ENCODE measurements at places on chromosomes 3 and 15. TPM values are rescaled to one million over a fixed set of nuclear protein-coding genes. Genes with fewer than 3 reads are reported as not detected.

GRCh38 chr15:44441095-44441501 lies 13.7 kb downstream of the CTDSPL2 start:
- DNase-seq = no peak
- peaks cover 39% of the 10 kb centered on the region for H3K4me1 ChIP-seq
- peaks cover 26% of the 10 kb centered on the region for H3K36me3 ChIP-seq
- H3K27me3 ChIP-seq = no peaks in the 10 kb centered on the region
- H3K4me3 ChIP-seq = no peak overlapping the region

- peaks cover 2% of the 10 kb centered on the region for H3K27me3 ChIP-seq
- H3K36me3 ChIP-seq = no peaks in the 10 kb centered on the region
- no peak for DNase-seq
These were observed 98.9 kb downstream of the LRRK1 start for GRCh38 chr15:101018016-101018415.

- no peaks in the 10 kb centered on the region for H3K36me3 ChIP-seq
- no peak overlapping the region for H3K27ac ChIP-seq
- no peak for DNase-seq
- H3K4me3 ChIP-seq = no peak overlapping the region
- H3K27me3 ChIP-seq = peaks cover 61% of the 10 kb centered on the region
These were observed 3.2 kb downstream of the DUOX1 start for GRCh38 chr15:45132844-45133560.

GRCh38 chr3:41489231-41489630 lies 289.9 kb downstream of the CTNNB1 start:
- no peaks in the 10 kb centered on the region for H3K36me3 ChIP-seq
- no peaks in the 10 kb centered on the region for H3K4me1 ChIP-seq
- DNase-seq = no peak
- peaks cover 2% of the 10 kb centered on the region for H3K27me3 ChIP-seq
- H3K27ac ChIP-seq = no peak overlapping the region

DNA sequence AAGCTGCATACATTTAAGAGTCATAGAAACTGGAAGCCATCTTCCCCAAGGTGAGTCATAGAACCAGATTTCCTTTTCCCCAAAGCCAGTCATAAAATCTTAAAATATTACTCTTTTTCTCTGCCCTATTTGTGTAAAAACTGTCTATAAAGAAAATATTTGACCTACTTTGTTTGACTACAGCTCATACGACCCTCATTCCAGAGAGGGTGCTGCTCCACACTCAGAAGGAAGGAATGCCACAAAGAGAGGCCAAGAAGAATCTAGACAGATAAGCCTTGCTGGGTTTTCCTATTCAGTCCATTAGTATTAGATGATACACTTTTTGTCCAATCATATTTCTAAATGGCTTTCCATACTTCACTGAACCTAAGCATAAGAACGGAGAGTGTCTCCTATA lies 671.6 kb upstream of the SGO1 start:
- H3K4me3 ChIP-seq = no peak overlapping the region
- H3K27ac ChIP-seq = no peak overlapping the region
- H3K36me3 ChIP-seq = no peaks in the 10 kb centered on the region
- H3K27me3 ChIP-seq = no peaks in the 10 kb centered on the region

PIF1 gene
- total RNA-seq = 19.1 TPM

DNA sequence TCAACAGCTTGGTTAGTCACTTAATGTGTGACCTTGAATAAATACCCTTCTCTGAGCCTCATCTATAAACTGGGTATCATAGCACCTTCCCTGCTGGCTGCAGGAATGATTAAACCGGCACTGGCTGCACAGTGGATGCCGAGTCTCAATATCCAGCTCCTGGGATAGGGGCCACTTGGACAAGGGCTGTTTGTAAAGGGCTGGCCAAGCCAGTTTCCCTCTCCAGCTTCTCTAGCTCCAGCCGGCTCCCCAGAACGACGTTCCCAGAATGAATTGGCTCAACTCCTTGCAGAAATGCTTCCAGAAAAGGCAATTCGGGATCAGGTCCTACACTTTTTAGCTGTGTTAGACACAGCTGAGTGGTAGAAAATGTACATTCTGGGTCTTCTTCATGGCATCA lies 58.8 kb downstream of the LSM3 start:
- DNase-seq = no peak
- H3K27me3 ChIP-seq = peaks cover 28% of the 10 kb centered on the region
- peaks cover 11% of the 10 kb centered on the region for H3K4me1 ChIP-seq

GRCh38 chr15:61653110-61653509 lies 407.1 kb downstream of the VPS13C start:
- no peaks in the 10 kb centered on the region for H3K4me1 ChIP-seq
- no peaks in the 10 kb centered on the region for H3K36me3 ChIP-seq
- no peak for DNase-seq
- no peak overlapping the region for H3K4me3 ChIP-seq
- H3K27ac ChIP-seq = no peak overlapping the region

AMIGO3 gene
- total RNA-seq = not detected

PPP1R14D gene
- total RNA-seq = not detected

DNA sequence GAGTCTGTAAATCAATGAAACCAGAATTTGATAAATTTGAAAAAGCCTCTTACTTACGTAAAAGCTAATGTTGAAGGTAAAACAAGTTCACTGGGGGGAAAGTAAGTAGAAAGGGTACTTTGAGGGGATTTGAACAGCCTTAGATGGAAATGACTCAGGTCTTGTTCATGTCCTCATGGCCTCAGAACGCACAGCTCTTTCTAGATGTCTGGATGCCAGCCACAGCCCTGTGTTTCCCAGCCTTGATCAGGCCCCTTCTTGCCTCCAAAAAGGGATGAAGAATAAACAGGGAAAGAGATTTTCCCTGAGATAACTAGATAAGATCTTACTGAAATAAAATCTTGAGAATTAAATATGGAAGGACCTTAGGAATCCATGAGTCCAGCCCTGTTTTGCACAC lies 237.1 kb upstream of the GOLGA6L4 start:
- no peak overlapping the region for H3K4me3 ChIP-seq
- no peaks in the 10 kb centered on the region for H3K27me3 ChIP-seq
- DNase-seq = no peak
- no peak overlapping the region for H3K27ac ChIP-seq
- no peaks in the 10 kb centered on the region for H3K4me1 ChIP-seq
- H3K36me3 ChIP-seq = no peaks in the 10 kb centered on the region

DNA sequence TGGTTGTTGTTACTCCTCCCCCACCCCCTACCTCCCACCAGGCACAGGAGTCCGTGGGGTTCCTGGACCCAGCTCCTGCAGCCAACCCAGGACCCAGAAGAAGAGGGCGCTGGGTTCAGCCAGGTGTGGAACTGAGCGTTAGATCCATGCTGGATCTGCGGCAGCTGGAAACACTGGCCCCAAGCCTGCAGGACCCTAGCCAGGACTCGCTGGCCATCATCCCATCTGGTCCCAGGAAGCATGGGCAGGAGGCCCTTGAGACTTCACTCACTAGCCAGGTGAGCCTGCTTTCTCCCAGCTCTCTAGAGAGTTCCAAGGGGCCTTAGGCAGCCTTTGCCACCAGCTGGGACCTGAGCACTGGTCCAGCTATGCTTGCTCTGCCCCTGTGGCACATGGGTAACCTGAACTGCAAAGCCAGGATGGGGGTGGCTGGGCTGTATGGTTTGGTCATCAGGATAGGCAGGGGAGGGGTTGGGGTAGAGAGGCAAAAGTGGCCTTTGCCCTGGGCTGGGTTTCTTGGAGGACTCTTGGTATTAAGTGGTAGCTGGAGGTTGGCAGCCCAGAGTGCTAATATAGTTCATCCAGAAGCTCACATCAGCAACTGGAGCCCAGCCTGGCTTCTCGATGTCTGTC lies 7.0 kb upstream of the JMJD7 start:
- H3K27ac ChIP-seq = no peak overlapping the region
- H3K4me1 ChIP-seq = no peaks in the 10 kb centered on the region
- no peak for DNase-seq
- H3K27me3 ChIP-seq = no peaks in the 10 kb centered on the region

DNA sequence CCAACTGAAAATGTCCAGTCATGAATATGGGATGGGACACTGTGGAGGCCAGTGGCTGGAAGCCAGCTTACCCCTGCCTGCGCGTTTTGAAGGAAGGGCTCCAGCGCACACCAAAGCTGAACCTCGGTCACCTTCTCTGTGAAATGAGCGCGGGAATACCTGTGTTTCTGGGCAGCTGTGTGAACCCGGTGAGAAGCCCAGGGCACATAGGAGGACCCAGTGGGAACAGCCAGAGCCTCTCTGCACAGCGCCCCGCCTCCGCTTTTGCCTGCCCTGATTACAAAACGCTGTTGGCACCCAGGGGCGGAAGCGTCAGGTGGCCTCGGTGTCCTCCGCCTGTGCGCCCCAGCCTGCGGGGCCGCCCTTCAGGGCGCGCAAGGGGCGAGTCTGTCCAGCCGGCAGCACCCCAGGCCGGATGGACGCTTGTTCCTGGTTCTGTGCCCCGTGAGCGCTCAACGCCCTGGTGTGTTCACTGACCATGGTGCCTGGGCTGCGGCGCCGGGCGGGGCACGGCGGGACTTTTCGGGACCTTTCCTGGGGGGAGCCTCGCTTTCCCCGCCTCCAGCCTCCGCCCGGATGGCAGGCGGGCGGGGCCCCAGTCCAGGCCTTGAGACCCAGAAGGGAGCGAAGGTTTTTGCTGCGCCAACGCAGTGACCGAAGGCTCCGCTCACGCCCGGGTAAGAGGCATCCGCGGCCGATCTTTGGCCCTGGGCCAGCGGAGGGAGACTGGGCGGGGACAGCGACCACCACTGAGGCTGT lies at the start of gene SQOR:
TSS of gene SQOR (plus strand) at position 598 of the 759 bp plus-strand sequence. CDS start 23,895 bp downstream, outside the sequence.
- peak; percentile 67 for DNase-seq
- peaks cover 50% of the 10 kb centered on the region for H3K4me1 ChIP-seq
- peak within 1 kb of the TSS; percentile 94 for H3K27ac ChIP-seq
